CD4-positive, alpha-beta T cell treated with Interferon alpha-2 for 1 hour (primary cell): ENCODE measurements at places on chromosomes 1 and 21.

- DNase-seq = peak; percentile 43
Observed at GRCh38 chr1:53390261-53390660, 62.4 kb upstream of the LRP8 start.

GRCh38 chr1:22619798-22620197 lies 16.6 kb upstream of the C1QA start:
- no peak for DNase-seq

DNA sequence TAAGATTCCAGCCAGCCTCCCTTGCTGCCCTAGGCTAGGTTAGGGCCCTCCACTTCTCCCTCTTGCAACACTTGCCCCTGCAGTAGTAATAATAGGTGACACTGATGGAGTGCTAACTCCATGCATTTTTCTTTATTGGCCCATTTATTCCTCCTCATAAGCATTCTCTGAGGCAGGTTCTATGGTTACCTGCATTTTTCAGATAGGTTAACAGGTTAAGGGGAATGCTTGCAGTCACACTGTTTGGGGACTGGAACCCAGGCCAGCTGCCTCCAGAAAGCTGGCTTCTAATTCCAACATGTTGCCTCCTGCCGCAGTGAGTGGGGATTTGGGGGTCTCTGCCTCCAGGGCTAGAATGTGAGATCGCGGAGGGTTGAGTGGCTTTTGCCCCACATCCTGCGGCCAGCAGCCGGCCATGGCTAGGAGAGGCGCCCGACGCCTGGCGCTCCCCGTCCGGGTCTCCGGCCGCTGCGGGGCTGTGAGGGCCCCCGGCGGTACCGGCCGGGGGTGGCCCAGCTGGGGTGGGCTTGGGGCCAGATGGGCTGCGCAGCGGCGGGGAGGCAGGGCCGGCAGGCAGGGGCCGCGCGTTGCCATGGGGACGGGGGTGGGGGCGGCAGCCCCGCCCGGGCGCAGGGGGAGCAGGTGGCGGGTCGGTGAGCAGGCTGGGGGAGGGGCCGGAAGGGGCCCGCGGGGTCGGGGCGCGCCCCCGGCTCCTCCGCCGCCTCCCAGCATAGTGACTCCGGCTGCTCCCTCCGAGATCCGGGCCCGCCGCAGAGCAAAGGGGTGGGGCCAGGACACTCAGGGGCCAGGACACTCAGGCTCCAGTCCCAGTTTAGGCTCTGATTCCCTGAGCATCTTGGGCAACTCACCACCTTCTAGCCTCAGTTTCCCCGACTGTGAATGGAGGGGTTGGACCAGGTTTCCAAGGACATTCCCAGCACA lies 68.4 kb upstream of the SSBP3 start:
- DNase-seq = peak; percentile 53

- DNase-seq = no peak
Observed at GRCh38 chr1:95888941-95889390, 655.0 kb downstream of the RWDD3 start.

DNA sequence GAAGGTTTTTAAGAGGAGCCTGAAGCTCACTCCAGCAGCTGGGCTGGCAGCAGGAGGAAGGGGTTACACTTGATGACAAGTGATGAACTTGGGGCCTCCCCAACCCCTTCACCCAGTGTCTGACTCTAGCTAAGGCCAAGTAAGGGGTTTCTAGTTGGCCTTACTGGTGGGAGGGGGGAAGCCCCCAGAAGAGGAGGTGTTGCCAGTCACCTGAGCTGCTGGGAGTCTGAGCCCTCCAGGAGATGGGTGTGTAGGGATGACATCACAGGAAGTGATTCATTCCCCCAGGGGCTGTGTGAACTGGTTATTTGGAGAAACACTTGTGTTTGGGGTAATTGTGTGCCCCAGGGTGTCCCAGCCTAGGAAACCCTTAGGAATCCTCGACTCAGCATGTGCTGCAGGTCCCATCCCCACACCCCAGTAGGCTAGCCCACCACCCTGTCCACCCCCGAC lies 3.1 kb downstream of the PADI1 start:
- DNase-seq = peak; percentile 54
